ENCODE measurements at places on chromosomes 2 and 18. TPM values are rescaled to one million over a fixed set of nuclear protein-coding genes. Genes with fewer than 3 reads are reported as not detected.

DNA sequence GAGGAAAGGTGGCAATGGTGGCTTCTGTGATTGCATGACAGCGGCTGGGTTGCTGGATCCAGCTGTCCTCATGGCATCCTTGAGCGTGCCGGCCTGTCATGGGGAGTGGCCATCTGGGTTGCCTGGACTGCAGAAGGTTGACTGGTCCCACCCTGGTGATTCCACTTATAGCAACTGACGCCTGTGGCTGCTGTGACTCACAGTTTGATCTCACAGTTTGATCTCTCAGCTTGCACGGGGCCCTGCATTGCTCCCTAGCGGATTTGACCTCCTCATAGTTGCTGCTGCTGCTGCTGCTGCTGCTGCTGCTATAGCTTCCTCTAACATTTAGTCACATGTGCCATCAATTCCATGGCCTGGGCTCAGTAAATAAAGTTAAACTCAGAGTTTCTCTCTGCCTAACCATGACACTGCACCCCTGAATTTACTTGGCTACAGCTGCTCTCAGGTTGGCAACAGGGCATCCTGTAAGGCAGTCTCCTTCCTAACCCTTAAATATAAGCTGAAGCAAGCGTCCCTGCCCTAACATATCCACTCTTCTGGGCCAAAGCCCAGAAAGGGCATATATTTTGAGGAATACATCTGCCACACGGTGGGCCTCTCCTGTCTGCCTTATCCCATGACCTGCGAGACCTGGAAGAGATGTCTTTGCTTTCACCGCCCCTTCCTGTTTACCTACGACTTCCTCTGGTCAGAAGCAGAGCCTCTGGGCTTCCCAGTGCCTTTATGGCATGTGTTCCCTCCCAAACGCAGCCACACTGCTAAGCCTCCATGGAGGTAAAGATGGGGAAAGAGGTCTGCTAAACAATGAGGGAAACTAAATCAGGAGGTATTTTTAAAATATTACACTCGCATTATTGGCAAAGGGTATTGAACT, 37.8 kb upstream of the CCDC150 start:
- H3K4me1 ChIP-seq: no peaks in the 10 kb centered on the region
- H3K36me3 ChIP-seq: no peaks in the 10 kb centered on the region
- no peak overlapping the region for H3K4me3 ChIP-seq
- H3K27me3 ChIP-seq: peaks cover 3% of the 10 kb centered on the region
- DNase-seq: no peak

DNA sequence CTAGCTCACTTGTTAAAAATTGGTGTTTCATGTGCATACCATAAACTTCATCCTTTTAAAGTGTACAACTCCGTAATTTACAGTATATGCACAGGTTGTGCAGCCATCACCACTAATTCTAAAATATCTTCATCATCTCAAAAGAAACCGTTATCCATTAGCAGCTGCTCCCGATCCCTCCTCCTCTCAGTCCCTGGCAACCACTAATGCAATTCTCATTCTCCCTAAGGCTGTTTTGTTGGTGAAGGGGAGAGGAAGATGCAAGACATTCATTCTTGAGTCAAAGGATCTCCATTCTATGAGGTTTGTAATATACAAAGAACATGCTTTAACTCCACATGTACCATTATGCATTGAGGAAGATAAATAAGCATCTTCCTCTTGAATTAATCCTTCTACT, 48.6 kb downstream of the RNU4ATAC start:
- no peaks in the 10 kb centered on the region for H3K27me3 ChIP-seq
- H3K36me3 ChIP-seq: no peaks in the 10 kb centered on the region
- no peak for DNase-seq
- peaks cover 2% of the 10 kb centered on the region for H3K4me1 ChIP-seq
- H3K27ac ChIP-seq: no peak overlapping the region
- H3K4me3 ChIP-seq: no peak overlapping the region

- no peak overlapping the region for H3K27ac ChIP-seq
- no peak overlapping the region for H3K4me3 ChIP-seq
- no peaks in the 10 kb centered on the region for H3K27me3 ChIP-seq
- DNase-seq: no peak
These were observed 163.5 kb downstream of the PTH2R start for GRCh38 chr2:208570066-208570465.

DNA sequence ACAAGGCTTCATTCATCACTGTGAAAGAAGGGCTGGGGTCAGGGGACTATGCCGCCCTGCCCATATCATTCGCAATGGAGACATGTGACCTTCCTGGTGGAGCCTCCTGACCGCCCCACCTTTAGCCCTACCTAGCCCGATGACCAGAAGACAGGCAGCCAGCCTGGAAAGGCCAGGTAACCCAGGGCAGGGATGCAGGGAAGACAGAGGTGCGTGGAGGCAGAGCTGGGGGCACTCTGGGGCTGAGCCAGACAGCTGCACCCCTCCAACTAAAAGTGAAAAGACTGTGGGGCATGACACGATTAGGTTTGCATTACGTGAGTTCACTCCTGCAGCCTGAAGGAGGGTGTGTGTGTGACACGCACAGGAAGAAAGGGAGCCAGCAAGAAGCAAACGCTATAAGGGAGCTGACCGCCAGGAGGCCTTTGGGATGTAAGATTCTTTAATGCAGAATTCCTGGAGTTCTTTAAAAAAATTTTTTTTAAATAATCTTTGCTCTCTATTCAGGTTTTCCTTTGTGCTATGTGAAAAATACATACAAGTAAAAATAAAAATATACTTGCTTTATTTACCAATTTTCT, 3.7 kb upstream of the HES6 start:
- no peak for DNase-seq
- no peaks in the 10 kb centered on the region for H3K4me1 ChIP-seq
- H3K36me3 ChIP-seq: peaks cover 5% of the 10 kb centered on the region
- no peak overlapping the region for H3K4me3 ChIP-seq
- H3K27me3 ChIP-seq: peaks cover 5% of the 10 kb centered on the region

- H3K36me3 ChIP-seq: no peaks in the 10 kb centered on the region
- H3K4me3 ChIP-seq: no peak overlapping the region
- H3K27me3 ChIP-seq: no peaks in the 10 kb centered on the region
These were observed 44.8 kb downstream of the DIPK1C start for GRCh38 chr18:74412116-74412880.

DNA sequence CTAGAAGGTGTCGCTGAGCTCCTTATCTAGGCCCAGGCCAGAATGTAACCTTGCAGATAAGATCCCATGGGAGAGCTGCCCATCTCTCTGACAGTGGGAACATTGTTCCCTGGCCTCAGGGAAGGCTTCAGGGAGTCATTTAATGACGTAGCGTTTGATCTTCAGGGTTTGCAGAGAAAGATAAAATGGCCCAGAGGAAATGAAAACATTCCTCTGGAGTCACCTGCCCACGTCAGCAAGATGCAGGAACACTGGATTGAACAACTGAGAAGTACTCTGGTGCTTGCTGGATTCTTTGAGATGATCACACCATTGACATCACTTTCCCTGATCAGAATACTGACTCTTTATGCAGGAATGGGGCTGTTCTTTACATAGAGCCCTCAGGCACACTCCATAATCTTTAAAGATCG, 51.6 kb downstream of the MAPK4 start:
- H3K27ac ChIP-seq: no peak overlapping the region
- no peak overlapping the region for H3K4me3 ChIP-seq

- H3K4me3 ChIP-seq: peak overlapping the region; percentile 86
- peaks cover 17% of the 10 kb centered on the region for H3K4me1 ChIP-seq
- peak overlapping the region; percentile 98 for H3K27ac ChIP-seq
- H3K36me3 ChIP-seq: no peaks in the 10 kb centered on the region
- no peak for DNase-seq
- H3K27me3 ChIP-seq: no peaks in the 10 kb centered on the region
These were observed 1.0 kb upstream of the ACTR3 start for GRCh38 chr2:113888641-113889470.

- peak; percentile 18 for DNase-seq
- no peaks in the 10 kb centered on the region for H3K4me1 ChIP-seq
- peaks cover 2% of the 10 kb centered on the region for H3K36me3 ChIP-seq
- no peak overlapping the region for H3K4me3 ChIP-seq
These were observed 49.9 kb upstream of the CALCRL start for GRCh38 chr2:187497858-187498463.

- peak; percentile 28 for DNase-seq
- no peaks in the 10 kb centered on the region for H3K36me3 ChIP-seq
- H3K4me1 ChIP-seq: peaks cover 3% of the 10 kb centered on the region
- H3K27ac ChIP-seq: no peak overlapping the region
- H3K27me3 ChIP-seq: no peaks in the 10 kb centered on the region
These were observed 28.0 kb upstream of the PPP1R1C start for GRCh38 chr2:181957668-181958067.

- H3K4me1 ChIP-seq: no peaks in the 10 kb centered on the region
- no peaks in the 10 kb centered on the region for H3K36me3 ChIP-seq
- no peak for DNase-seq
- H3K27me3 ChIP-seq: peaks cover 3% of the 10 kb centered on the region
These were observed 26.2 kb upstream of the MBOAT2 start for GRCh38 chr2:9029721-9030120.

GRCh38 chr2:95267458-95268210, 6.6 kb upstream of the PROM2 start:
- H3K27ac ChIP-seq: no peak overlapping the region
- no peak overlapping the region for H3K4me3 ChIP-seq
- H3K36me3 ChIP-seq: no peaks in the 10 kb centered on the region
- H3K27me3 ChIP-seq: no peaks in the 10 kb centered on the region
- DNase-seq: no peak

GRCh38 chr2:239934571-239935171, 90.5 kb downstream of the NDUFA10 start:
- peak; percentile 67 for DNase-seq
- no peaks in the 10 kb centered on the region for H3K36me3 ChIP-seq
- H3K27ac ChIP-seq: no peak overlapping the region

DNA sequence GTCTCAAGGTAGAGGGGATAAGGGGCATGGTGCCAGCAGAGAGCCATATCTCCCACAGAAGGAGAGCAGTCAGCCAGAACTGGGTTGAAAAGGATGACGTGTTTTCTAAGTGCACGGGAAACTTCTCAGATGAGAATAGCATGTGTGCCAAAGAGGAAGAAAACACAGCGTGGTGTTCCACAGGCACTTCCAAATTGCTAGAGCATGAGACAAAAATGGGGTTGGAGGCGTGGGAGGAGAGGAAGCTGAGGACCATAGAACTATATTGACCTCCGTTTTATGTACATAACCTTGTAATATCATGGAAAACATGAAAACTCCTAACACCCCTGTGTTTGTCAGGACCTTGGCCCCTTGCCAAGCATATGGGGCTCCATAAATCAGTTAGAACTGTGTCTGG, 682.7 kb upstream of the RAB6C start:
- no peak for DNase-seq
- no peak overlapping the region for H3K4me3 ChIP-seq
- no peaks in the 10 kb centered on the region for H3K4me1 ChIP-seq
- H3K36me3 ChIP-seq: no peaks in the 10 kb centered on the region
- H3K27ac ChIP-seq: no peak overlapping the region
- no peaks in the 10 kb centered on the region for H3K27me3 ChIP-seq

- H3K27ac ChIP-seq: peak overlapping the region; percentile 20
- peaks cover 17% of the 10 kb centered on the region for H3K4me1 ChIP-seq
- H3K4me3 ChIP-seq: no peak overlapping the region
- DNase-seq: peak; percentile 62
- no peaks in the 10 kb centered on the region for H3K36me3 ChIP-seq
- no peaks in the 10 kb centered on the region for H3K27me3 ChIP-seq
These were observed 2.1 kb upstream of the VWA3B start for GRCh38 chr2:98084869-98085238.

- H3K4me3 ChIP-seq: no peak overlapping the region
- no peak for DNase-seq
- H3K36me3 ChIP-seq: no peaks in the 10 kb centered on the region
- no peaks in the 10 kb centered on the region for H3K27me3 ChIP-seq
These were observed 157.7 kb downstream of the PRKCE start for GRCh38 chr2:45809205-45809604.

DNA sequence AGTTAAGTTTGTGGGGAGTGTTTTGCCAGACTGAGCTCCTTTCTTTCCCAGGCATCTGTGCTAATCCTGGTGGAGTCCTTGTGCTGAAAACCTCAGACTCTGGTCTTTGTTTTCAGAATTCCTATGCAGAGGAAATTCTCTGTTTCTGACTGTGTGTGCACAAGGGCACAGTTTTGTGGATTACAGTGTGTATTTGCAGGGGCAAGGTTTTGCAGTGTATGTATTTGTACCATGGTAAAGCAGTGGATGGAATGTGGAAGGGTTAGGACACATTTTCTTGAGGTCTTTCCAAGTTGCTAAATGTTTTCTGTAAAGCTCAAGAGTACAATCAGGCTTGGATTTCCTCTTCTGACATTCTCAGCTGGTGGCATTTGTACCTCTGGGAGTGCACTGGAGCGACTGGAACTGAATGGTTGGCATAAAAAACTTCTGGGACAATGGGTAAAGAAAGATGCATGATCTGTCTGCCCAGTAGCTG, 139.5 kb upstream of the RND3 start:
- H3K4me3 ChIP-seq: no peak overlapping the region
- no peaks in the 10 kb centered on the region for H3K36me3 ChIP-seq

GRCh38 chr2:179877601-179878364, 16.4 kb upstream of the ZNF385B start:
- H3K4me3 ChIP-seq: no peak overlapping the region
- no peaks in the 10 kb centered on the region for H3K36me3 ChIP-seq
- H3K4me1 ChIP-seq: no peaks in the 10 kb centered on the region
- DNase-seq: no peak
- H3K27me3 ChIP-seq: no peaks in the 10 kb centered on the region

- H3K4me3 ChIP-seq: no peak overlapping the region
- H3K27me3 ChIP-seq: no peaks in the 10 kb centered on the region
- no peak for DNase-seq
- no peaks in the 10 kb centered on the region for H3K36me3 ChIP-seq
- H3K27ac ChIP-seq: no peak overlapping the region
These were observed 122.9 kb upstream of the DDX18 start for GRCh38 chr2:117691595-117691994.

DNA sequence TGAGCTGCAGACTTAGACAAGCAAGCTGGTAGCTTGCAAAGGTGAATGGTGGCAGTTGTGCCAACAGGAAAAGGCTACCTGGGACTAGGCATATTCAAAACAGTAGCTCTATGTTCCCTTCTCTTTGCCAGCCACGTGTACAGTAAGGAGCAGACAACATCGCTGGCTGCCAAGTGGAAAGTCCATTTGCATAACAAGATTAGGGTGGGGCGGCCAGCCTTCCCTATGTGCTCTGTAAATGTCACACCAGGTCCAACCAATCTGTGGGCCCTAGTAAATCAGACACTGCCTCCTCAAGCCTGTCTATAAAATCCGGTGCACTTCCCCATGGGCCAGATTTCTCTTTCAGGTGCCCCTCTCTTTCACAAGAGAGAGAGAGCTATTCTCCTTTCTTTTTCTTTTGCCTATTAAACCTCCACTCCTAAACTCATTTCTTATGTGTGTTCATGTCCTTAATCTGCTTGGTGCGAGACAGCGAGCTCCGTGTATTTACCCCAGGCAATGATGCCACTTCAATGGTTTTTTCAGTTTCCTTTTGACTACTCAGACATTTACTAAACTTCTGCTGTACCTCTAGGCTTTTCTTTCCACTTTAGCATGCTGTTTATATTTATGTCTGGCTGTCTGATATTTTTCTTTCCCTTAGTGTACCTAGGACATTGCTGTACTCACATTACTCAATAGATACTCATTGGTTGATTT, 297.4 kb upstream of the GCFC2 start:
- no peaks in the 10 kb centered on the region for H3K4me1 ChIP-seq
- H3K27ac ChIP-seq: no peak overlapping the region
- H3K4me3 ChIP-seq: no peak overlapping the region
- peak; percentile 15 for DNase-seq
- H3K36me3 ChIP-seq: no peaks in the 10 kb centered on the region

The LHCGR gene
- polyA plus RNA-seq: not detected

The FHOD3 gene
- polyA plus RNA-seq: 1.9 TPM

The VWA3B gene
- 0.16 TPM for polyA plus RNA-seq

The IL18R1 gene
- 3.9 TPM for polyA plus RNA-seq
